Fibroblast of the aortic adventitia (primary cell): ENCODE measurements at places on chromosomes 12 and 14.

DNA sequence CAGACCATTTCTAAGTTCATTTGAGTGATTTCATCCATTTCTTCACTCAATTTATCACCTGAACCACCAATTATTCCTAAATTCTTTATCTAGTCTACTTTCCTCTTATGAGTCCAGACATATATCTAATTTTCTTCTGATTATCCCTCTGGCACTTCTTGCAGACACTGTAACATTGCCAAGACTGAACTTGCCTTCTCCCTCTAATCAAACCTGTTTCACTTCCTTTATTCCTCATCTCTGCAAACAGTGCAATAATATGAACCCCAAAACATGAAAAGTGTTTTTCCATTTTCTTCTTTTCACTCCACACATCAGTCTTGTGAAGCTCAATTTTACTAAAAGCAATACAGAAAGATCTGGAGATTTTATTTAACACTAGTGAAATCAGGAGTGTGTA lies 37.8 kb upstream of the PTPRQ start:
- no peak for DNase-seq

- no peak for DNase-seq
Measured at GRCh38 chr14:47039336-47039735, 387.8 kb upstream of the RPL10L start.

DNA sequence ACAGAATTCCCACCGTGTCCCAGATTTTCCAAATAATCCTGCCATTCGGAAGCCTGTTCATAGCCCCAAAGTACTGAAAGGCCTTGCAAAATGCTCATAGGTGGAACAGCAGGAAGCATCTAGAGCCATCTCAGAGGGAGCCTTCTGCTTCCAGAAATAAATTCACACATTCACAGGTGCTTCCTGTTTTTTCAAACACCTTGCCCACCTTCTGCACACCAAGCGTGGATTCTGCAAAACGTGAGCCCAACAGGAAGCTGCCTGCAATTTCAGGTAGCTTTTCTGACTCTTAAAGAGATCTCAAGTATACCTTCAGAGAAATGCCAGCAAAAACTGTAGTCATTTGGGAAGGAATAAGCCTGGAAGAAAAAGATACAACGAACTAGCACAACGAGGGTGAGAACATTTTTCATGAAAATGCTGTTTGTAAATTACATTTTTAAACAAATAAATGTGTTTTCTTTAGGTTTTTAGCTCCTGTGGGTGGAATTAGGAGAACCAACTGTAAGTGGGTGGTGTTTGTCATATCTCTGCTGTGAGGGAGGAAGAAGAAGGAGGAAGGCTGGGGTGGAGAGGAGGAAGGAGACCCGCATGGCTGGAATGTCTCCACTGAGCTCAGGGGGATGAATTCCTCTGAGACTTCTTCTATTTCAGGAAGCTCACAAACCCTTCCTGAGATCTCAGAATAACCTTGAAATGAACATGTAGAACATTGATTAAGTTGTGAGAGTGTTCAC lies at the start of gene IFNG-AS1:
TSS of gene IFNG-AS1 (plus strand) at position 264 of the 737 bp plus-strand sequence.
- DNase-seq, result no peak

GRCh38 chr14:102911991-102912761 lies 10.3 kb upstream of the AMN start:
- no peak for DNase-seq

DNA sequence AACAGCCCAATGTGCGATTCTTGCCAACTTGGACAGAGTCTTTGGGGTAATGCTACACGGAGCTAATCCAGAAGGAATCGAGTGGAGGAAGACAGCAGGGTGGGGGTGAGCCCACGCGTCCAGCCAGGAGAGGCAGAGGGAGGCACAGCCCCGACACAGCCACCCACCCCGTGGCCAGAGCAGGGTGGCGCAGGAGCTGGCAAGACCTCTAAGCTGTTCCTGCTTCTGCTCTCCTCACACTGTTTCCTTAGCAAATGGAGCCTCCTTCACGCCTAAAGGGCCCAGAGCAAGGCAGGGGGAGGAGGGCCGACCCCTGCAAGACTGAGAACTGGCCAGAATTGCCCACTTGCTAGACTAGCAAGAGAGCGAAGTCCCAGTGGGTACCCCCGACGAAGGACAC lies 91.5 kb downstream of the FBXL14 start:
- DNase-seq, result no peak

- DNase-seq, result no peak
Measured at GRCh38 chr14:91753501-91754128, 21.7 kb upstream of the CATSPERB start.

DNA sequence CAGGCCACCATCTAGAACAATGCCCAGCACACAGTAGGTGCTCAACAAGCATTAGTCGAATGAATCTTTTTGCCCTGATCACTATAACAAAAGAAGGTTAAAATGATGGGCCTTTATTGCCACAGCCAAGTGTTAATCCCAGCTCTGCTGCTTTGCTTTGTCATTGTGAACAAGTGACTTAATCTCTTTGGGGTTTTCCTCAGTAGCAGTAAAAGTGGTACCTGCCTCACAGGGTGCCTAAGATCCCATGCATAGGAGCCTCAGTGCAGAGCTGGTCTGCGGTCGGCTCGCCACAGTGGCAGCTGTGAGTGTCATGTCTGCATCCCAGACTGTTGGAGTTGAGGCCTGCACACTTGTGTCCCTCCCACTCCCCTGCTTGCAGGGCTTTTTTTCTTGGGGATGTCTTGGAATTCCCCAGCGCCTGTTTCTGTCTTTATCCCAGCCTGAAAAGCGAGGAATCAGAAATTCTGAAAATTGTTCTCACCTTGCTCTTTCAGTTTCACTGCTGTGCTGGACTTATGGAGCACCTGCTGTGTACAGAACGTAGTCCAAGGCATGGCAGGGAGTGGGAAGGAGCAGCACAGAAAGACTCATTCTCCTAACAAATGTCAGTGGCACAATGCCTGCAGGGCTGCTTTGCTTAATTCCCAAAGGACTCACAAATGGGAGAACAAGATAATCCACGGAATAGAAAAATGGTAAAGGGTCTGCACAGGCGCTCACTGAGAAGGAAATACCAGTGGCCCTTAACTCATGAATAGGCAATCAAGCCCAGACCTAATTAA lies 90.8 kb downstream of the EML1 start:
- DNase-seq, result no peak

GRCh38 chr12:47273191-47273626 lies 193.4 kb upstream of the AMIGO2 start:
- no peak for DNase-seq

- DNase-seq, result no peak
Measured at GRCh38 chr14:69092840-69093422, 60.0 kb downstream of the DCAF5 start.

GRCh38 chr14:20400589-20400964 lies 12.7 kb downstream of the TEP1 start:
- DNase-seq, result no peak

DNA sequence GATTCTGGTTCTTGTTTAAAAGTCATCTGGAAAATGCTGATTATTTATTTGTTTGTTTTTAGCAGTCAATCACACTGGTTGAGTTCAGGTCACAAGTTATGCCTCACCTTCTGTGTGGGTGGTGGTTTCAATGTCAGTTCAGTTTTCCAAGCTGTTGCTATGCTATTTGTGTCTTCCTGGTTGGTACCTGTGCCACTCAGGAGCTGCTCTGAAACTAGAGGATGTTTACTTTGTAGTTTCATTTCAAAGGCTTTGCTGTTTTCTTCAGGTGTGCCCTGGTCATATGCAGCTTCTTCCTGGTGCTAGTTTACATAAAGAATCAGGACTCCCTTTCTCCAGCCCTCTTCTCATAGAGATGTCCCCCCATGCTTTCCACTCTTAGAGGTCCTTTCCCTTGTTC lies 75.7 kb upstream of the PPP4R3A start:
- DNase-seq, result no peak
